Umbilical cord (tissue), 2 donors: ENCODE measurements at places on chromosomes 16 and 17. TPM values are rescaled to one million over a fixed set of nuclear protein-coding genes. Genes with fewer than 3 reads are reported as not detected.
A peak's percentile ranks its signal among the peaks of the same experiment; 100 is the strongest.

The COL1A1 gene
- total RNA-seq = 6,804 TPM

DNA sequence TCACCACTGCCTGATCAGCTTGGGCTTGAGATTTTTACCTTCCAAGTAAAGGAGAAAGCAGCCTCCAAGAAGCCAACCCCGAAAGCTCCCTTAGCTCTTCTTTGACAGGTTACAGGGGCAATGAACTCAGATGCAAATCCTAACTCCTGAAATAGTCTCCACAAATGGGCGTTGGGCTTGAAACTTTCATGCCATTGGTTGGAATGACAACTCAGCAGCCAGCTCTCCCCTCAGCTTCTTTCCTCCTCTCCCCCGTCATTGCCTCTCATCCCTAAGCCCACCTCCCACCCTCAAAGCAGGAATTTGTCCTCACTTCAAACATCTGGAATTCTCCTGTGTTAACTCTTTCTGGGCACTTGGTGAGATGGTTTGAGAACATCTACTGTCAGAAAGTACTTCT is at the start of gene TAT:
TSS of gene TAT (minus strand) at position 122 of the 400 bp plus-strand sequence. CDS start 677 bp downstream, outside the sequence.
- no peak for DNase-seq

- DNase-seq = no peak
Measured at GRCh38 chr16:47984669-47985068, 171.1 kb downstream of the ABCC12 start.

GRCh38 chr16:30526137-30526822 is at the start of gene ZNF768:
TSS of gene ZNF768 (minus strand) at chr16:30526566. CDS start at chr16:30526413, 153 bp downstream.
- peak; percentile 31 for DNase-seq

DNA sequence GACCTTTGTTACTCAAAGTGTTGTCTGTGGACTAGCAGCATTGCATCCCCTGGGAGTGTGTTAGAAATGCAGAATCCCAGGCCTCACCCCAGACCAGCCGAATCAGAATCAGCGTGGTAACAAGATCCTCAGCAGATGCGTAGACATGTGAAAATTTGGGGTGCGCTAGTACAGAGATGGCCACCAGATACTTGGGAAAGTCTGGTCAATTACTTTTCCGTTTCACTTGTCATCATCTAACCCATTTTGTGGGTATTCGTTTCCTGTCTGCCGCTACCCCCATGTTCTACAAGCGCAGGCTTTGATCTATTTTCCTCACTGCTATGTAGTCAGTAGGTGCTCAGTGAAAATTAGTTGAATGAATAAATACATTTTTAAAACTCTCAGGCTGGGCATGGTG is 33.1 kb upstream of the HERPUD1 start:
- DNase-seq = no peak

- DNase-seq = no peak
Measured at GRCh38 chr16:78811247-78811646, 711.8 kb downstream of the WWOX start.

DNA sequence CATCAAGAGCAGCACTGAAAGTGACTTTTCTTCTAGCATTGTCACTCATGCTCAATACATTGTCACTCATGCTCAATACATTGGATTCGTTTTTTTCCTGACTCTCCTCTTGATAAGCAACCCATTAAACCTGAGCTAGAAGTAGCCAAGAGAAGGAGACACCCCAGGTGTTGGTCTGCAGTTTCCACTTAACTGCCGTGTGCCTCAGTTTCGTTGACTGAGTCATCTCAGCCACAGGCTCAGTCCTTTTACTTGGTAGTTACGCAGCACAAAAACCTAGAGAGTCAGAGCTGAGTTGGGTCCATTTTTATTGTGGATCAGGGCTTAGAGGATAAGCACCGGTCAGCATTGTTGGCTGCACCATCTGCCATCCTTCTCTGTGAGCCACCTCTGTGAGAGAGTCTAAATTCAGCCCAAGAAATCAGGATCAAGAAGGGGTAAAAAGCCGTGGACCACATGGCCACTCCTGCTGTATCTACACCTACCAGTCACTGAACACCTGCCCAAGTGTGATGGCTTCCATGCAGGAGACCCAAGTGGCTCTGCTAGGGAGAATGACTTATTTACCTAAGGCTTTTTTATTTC is 11.3 kb downstream of the GINS2 start:
- no peak for DNase-seq

DNA sequence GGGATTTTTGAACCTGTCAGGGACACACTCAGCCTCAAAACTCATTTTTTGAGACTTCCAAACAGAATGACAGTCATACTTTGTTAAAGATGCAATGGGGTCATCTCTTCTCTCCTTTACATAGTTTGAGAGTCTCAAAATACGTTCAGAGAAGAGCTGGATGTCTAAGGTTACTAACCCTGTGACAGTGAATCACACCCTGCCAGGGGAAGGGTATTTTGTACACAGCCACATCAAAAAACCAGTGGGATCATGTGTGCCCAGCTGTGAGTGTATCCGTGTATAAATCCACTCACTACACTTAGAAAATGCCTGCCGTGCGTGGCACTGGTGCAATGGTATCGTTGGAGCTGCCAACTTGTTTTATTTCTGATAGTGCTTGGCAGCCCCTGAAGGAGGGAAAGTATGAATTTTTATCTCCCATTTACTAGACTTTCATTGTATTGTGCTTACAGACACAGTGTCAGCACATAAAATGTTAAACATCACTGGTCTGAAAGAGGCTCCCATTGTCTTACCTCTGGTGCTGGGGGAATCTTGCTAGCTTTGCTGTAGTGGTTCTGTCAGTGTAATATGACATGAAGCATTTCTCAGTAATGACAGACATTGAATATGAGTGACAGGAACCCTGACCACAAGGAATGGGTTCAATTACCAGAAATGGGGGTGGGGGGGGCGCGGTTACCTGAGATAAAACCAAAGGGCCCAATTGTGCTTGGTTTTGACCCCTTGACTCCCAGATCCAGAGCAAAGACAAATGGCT is 256.3 kb downstream of the FTO start:
- DNase-seq = no peak

DNA sequence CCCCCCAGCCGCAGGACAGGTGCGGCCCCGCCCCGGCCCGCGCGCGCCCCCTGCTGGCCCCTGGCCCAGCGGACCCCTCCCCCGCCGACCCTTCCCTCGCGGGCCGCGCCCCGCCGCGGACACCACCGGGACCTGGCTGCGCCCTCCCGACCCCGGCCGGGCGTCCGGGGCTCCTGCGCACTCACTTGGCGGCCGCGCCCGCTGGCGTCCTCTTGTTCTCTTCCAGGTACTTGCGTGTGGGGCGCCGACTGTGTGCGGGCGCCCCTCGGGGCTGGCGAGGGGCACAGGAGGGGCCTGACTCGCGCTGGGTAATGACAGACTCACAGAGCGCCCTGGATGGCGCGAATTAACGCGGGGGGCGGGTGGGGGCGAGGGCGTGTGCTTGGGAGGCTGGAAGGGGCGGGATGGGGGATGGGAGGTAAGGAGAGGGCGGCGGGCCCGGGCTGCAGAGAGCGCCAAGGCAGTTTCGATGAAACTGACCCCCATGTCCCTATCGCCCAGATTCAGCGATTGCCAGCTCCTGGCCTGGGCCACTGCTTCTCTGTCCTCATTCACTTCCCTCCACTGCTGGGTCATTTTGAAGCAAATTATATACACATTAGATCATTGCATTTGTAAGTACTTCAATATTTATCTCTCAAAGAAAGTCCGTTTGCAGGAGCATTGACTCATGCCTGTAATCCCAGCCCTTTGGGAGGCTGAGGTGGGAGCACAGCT is 445 bp upstream of the DBNDD1 start:
- peak; percentile 58 for DNase-seq

GRCh38 chr16:23480257-23480656 is 27.3 kb upstream of the COG7 start:
- DNase-seq = no peak

DNA sequence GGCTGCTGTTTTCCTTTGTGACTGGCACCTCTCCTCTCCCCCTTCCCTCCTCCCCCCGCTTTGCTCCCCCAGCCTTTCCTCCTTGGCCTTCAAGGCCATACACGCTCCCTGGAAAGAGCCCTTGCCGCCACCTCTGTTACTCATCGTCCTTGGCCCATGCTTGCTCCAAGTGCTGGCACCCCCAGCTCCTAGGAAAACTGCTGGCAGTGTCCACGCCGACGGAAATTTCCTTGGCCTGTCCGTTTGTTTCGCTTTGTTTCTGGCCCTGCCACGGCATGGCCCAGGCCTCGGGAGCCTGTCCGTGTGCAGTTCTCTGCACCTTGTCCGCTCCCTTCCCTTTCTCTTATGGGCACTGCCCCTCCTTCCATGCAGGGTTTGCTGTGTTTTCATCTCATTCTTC is 18.0 kb downstream of the CA5A start:
- DNase-seq = no peak

DNA sequence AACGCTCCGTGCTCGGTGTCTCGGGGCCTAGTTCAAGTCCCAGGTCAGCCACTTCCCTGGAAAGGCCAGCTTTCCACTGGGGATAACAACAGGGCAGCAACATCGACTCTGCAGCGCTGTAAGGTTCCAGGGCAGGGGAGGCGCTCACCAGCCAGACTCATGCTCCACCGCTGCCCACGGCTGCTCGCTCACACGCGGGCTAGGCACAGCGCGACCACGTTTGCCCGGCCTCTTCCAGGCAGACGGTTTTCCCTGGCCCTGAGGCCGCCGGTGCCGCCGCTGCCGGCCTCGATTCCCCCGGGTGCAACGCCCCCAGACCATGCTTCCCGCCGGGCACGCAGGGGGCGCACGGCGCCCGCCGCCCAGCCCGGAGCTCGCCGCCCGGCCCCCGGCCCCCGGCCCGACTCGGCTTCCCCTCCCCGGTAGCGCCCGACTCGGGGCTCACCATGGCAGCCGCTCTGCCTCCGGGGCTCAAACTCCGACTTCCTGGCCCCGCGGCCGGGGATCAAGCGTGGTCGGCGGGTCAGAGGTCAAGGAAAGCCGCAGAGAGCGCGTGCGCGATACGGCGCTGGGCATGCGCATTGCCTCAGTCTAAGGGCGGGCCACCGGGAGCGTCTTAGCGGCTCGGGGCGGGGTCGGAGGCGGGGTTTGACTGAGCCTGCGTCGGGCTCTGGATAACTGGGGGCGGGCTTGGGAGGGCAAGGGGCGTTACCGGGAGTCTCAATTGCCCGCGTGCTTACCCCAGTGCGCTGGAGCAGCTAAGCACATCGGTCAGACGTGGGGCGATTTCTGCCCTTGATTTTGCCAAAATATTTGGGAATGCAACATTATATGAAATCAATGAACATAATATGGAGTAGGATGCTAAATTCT is at the start of gene PAM16:
TSS of gene PAM16 (minus strand) at position 535 of the 873 bp plus-strand sequence. CDS start at position 448, 87 bp downstream.
- peak; percentile 96 for DNase-seq
